Cortex of kidney (tissue), 1 donor: ENCODE measurements at places on chromosomes 12 and 14.

- no peak for DNase-seq
Observed at GRCh38 chr12:75646329-75647210, 135.2 kb upstream of the KRR1 start.

DNA sequence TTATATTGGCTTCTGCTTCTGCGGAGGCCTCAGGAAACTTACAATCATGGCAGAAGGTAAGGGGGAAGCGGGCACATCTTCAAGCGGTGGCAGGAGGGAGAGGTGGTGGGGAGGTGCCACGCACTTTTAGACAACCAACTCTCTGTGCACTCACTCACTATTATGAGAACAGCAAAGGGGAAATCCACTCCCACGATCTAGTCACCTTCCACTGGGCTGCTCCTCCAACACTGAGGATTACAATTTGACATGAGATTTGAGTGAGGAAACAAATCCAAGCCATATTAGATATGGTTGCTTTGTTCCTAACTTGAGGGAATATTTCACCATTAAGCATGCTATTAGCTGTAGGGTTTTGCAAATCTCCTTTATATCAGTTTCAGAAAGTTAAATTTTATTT lies 80.3 kb downstream of the UNC79 start:
- DNase-seq, result no peak

GRCh38 chr12:48142818-48143674 lies 14.3 kb downstream of the ASB8 start:
- no peak for DNase-seq

- DNase-seq, result no peak
Observed at GRCh38 chr12:20119596-20120402, 248.5 kb upstream of the PDE3A start.

GRCh38 chr12:27588776-27589175 lies 64.8 kb downstream of the PPFIBP1 start:
- DNase-seq, result no peak

DNA sequence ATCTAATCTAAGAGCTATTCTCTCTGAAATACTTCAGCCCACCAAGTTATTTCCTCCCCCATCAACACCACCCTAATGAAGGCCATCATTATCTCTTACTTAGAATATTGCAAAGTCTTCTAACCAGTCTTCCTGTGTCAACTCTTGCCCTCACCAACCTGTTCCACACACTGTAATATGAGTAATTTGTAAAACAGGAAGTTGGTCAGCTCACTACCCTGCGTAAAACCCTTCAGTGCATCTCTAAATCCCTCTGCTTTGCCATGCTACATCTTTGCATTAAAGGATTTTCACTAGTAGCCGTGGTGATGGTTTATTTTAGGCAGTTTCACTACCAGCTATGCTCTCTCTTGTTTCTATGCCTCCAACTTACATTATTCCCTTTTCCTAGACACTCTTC lies 70.0 kb downstream of the KIF21A start:
- no peak for DNase-seq

- DNase-seq, result no peak
Observed at GRCh38 chr12:108730365-108731104, 783 bp downstream of the CORO1C start.

GRCh38 chr14:66315098-66315497 lies 171.1 kb upstream of the CCDC196 start:
- DNase-seq, result no peak

- DNase-seq, result no peak
Observed at GRCh38 chr12:117854339-117855012, 114.3 kb downstream of the KSR2 start.

- DNase-seq, result no peak
Observed at GRCh38 chr12:88029093-88029665, at the start of gene C12orf50. Gene C12orf50 (minus strand): TSS chr12:88029401. CDS start chr12:88026962, 2,439 bp downstream.

- no peak for DNase-seq
Observed at GRCh38 chr12:51442324-51442723, 17.7 kb downstream of the SLC4A8 start.

DNA sequence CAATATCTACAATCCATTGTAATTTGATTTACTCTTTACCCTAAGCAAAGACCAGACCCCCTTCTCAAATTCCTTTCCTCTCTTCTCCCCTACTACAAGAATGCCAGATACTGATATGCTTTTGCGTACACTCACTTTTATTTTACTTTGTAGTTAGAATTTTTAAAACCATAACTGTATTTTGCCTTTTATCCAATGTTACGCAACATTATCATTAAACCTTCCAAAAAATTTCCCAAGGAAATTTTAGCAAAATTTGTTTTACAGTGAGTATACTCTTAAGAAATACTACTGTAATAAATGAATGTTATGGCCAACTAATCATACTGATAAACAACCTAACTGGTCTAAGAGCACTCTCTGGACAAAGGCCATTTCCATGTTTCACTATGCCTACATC lies 22.3 kb downstream of the ATP2B1 start:
- DNase-seq, result no peak

DNA sequence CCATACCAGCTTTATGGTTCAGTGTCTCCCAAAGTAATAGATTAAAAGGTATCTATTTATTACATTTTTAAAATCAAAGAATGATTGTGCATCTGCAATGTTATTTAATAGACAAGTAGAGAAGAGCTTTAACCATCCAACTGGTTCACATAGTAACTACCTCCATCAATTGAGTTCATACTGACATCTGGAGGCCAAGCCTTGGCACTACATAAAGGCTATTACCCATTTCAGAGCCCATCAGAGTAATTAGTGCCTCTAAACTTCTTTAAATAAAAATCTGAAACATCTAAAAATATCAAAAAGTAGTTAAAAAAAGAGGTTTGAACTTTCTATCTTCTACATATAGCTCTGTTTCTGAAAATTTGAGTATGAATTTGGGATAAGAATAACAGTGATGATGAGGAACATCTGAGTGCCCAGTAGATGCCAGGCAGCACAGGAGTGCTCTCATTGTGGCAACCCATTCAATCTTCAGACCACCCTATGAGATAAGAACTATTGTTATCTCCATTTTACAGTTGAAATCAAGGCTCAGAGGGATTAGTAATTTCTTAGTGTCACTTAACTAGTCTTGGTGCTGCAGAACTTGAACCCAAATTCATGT lies 132.9 kb upstream of the DAAM1 start:
- DNase-seq, result no peak

DNA sequence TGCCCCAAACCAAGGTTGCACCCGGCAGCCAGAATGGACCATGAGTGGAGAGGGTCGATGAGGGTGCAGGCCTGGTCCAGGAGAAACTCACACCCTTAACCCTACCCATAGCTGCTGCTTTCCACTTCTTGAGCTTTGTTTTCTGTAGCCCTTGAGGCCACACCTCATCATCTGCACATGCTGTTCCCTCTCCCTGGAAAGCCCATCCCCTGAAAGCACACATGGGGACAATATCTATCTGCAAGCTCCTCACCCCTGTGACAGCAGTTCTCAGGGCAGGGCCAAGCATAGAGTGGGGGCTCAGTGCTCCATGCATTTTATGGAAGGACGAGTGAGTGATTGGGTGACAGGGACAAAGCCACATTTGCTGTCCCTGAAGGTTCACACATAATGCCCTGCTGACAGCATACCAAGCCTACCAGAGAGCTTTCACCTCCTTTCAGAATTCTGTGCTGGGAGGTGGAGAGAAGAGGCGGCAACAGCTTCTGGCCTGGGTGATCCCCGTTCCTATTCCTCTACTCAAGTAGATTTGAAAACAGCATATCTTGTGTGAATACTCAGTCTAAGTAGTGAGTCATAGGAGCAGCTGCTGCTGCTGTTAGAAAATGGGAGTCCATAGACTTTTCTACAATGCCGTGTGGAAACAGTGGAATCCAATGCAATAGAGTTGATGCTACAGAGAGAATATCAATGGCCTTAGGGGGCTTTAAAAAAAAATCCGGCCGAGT lies 44.6 kb downstream of the SRGAP1 start:
- DNase-seq, result no peak

GRCh38 chr12:52093346-52093745 lies 13.8 kb downstream of the SMIM41 start:
- DNase-seq, result no peak

- no peak for DNase-seq
Observed at GRCh38 chr14:49950275-49951228, 57.7 kb downstream of the ARF6 start.

DNA sequence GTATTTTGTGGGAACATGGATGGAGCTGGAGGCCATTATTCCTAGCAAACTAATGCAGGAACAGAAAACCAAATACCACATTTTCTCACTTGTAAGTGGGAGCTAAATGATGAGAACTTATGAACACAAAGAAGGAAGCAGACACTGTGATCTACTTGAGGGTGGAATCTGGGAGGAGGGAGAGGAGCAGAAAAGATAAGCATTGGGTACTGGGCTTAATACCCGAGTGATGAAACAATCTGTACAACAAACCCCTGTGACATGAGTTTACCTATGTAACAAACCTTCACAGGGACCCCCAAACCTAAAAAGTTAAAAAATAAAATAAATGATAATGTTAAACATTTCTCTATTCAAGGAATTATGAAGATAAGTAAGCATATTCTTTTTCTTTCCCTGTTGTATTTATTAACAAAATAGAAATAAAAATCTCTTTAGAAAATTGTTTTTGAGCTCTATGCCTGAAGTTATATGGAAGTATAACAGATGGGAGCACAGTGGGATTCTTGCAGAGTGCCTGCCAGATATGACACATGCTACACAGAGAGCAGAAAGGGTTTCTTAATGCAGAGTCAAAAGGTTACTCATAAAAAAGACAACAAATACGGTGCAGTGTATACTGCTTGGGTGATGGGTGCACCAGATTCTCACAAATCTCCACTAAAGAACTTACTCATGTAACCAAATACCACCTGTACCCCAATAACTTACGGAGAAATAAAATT lies 52.0 kb upstream of the SYNE2 start:
- no peak for DNase-seq

DNA sequence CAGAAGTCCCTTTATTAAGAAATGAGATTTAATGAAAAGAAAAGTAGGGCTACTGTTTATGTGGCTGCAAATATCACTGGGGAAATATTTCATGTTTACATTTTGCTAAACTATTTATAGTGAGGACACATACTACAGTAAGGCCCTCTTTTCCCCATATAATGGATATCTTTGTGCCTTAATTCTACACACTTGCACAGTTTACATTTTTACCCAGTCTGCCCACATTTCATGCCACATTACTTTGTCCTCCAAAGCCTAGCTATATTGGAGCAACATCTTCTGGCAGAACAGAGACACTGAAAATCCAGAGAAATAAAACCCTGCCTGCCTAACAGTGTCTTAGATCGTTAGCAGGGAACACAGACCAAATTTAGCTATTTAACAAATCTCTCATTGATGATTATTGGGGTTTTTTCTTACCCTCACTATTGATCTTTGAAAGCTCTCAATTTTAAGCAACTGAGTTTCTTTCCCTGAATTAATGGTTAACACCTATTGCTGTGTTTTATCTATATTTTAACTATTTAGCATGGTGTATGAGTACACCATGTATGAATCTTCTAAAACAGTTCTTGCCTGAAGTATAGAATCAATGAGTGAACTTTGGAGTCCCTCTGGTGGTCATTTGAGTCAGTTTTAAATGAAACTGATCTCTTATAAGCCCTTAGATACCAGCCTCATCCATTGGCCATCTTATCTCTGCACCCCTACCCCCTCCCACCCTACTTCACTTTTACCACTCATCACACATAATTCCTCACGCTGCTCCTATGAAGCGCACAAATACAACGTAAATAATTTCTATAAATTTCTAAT lies 170.2 kb downstream of the BCAT1 start:
- no peak for DNase-seq

GRCh38 chr14:75831455-75831854 lies 150.3 kb downstream of the TGFB3 start:
- no peak for DNase-seq

GRCh38 chr14:93061380-93062012 lies 54.2 kb downstream of the ITPK1 start:
- no peak for DNase-seq

- DNase-seq, result no peak
Observed at GRCh38 chr12:57620936-57621496, 9.8 kb downstream of the ARHGEF25 start.

DNA sequence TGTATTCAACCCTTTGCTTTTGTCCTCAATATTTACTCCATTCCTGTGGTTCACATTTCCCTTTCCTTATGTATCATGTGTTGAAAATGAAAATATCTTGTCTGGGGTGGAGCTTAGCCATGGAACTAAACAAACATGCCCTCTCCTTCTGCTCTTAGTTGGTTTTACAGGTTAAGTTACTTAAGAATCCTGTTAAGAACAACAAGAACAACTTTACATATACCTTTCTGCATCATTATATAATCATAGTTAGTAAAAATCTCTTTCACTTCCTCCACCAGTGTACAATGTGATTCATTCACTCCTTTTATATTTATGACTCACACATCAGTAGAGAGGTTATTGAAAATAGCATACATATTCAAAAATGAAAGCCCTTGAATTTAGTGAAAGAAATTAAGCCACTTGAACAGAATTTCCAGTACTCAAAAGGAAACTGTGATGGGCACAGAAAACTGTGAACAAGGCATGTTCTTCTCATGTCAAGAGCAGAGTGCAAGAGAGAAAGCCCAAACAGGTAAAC lies 307.7 kb downstream of the CCDC91 start:
- no peak for DNase-seq

GRCh38 chr12:53659011-53659551 lies 16.8 kb downstream of the ATP5MC2 start:
- DNase-seq, result no peak

DNA sequence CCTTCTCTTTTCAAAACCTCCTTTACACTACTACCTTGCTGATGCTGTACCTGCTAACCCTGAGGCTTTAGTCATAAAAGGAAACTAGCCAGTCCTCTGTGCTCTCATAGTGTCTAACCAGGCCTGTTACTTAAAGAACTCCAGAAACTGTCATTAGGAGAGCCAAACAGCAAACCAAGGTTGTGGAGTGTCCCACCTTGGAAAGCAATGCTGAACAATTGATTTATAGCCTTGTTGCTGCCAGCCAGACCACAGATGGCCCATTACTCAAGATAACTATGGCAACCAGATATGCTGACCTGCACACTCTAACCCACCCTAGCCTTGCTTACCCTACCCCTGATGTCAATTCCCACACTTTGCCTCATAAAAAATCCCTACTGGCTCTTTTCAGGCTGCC lies 26.5 kb upstream of the BCAT1 start:
- no peak for DNase-seq

GRCh38 chr12:64743206-64743605 lies 16.0 kb downstream of the GNS start:
- DNase-seq, result no peak

- no peak for DNase-seq
Observed at GRCh38 chr14:39939023-39939422, 506.8 kb upstream of the FBXO33 start.

DNA sequence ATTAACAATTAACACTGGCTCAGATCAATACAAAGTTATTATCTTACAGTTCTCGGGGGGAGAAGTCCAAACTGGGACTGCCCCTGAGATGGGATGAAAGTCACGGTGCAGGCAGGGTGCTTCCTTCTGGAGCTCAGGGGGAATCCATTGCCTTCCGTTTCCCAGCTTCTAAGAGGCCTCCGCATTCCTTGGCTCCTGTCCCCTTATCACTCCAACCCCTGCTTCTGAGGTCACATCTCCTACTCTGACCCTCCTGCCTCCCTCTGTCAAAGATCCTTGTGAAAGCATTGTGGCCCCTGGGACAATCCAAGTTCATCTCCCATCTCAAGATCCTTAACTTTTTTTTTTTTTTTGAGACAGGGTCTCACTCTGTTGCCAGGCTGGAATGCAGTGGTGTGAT lies 30.8 kb downstream of the SCARB1 start:
- no peak for DNase-seq
